ENCODE measurements at places on chromosomes 12 and 14.

DNA sequence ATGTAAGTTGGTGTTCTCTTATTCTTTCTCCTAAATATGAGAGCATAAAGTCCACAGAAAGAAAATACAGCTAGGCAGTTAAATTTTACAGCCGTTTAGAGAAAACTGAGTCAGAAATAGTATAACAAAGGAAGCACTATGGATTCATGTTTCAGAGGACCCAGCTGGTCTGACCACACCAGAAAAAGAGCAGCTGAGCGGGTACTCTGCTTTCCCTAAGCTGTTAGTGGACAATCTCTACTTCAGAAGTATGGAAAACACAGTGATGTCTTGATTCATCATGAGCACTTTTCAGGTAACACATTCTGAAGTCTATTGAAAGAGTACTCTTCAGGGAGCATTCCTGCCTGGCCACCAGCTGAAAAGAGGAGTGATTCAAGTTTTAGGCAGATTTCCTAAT is 12.4 kb downstream of the PPM1H start:
- DNase-seq: no peak

DNA sequence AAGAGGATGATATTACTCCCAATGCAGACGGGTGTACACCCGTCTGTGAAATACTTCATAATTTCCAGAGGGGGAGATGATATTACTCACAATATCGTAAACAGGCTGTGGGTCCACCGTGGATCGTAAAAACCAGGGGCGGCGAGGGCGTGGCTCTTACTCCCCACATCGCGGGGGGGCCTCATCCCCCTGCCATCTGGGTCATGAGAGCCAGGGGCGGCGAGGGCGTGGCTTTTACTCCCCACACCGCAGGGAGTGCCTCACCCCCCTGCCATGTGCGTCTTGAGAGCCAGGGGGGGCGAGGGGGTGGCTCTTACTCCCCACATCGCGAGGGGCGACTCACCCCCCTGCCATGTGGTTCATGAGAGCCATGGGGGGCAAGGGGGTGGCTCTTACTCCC is 86.2 kb upstream of the GNG2 start:
- no peak for DNase-seq

- DNase-seq: no peak
Measured at GRCh38 chr14:90421001-90421631, 24.3 kb downstream of the CALM1 start.

DNA sequence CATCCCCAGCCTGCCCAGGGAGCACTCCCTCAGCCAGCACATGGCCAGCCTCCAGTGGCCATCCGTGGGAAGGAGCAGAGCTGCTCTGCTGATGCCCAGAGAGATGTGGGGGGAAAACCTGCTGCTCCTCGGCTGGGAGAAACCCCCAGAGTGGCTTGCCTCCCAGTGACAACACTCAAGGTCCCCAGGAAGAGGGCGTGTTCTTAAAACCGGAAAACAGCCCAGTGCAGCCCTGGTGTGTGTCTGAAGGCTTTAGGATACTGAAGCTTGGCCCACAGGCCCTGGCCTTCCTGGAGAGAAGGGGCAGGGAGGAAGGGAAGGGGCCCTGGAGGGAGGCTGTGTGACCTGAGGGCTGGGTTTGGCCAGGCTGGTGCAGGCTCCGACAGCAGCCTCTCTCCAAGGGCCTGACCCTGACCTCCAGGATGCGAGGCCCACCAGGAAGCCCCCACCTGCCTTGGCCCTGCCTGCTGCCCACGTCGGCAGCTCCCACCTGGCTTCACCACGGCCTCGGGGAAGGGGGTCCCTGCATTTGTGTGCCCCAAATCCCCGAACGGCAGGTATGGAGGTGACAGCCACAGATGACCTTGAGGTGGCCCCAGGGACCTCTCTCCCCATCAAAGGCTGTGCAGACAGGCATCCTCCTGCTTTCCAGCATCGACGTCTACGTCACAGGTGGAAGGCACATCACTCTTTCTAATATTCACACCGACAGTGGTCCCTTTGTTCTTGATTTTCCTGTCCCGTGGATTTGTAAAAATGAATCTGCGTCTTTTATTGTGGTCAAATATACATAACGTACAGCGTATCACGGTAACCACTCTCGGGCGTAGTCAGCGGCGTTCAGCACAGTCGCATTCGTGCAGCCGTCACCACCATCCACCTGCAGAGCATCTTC is 190.0 kb upstream of the C14orf180 start:
- DNase-seq: no peak

- peak; percentile 44 for DNase-seq
Measured at GRCh38 chr14:68862954-68863594, 70.2 kb upstream of the ZFP36L1 start.

DNA sequence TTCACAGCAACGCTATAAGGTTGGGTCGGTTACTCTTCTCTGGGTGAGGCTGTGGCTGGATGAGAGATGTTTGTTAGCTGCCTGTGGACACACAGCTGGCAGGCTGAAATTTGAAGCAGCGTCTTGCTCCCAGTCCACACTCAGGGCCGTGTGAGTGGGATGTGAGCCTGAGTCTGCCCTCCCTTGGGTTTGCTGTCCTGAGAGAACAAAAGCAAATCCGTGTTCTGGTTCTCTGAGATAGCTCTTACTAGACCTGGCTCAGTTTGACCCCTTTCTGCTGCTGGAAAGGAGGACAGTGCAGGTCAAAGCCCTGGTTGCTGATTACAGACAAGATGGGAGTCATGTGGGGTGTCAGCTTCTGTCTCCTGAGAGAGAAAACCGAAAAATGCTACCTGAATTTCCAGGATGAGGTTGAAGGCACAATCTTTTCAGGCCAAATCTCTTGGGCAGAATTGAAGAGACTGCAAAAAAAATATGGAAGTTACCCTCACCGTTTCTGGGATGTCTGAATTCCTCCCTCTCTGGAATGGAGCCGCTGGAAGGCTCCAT is 270.8 kb downstream of the ZFP36L1 start:
- no peak for DNase-seq
